NCI-H2029 treated with DMSO at 0.1 percent for 48 hours (cell line): ENCODE measurements at places on chromosomes 6 and 20.
A peak's percentile ranks its signal among the peaks of the same experiment; 100 is the strongest.

DNA sequence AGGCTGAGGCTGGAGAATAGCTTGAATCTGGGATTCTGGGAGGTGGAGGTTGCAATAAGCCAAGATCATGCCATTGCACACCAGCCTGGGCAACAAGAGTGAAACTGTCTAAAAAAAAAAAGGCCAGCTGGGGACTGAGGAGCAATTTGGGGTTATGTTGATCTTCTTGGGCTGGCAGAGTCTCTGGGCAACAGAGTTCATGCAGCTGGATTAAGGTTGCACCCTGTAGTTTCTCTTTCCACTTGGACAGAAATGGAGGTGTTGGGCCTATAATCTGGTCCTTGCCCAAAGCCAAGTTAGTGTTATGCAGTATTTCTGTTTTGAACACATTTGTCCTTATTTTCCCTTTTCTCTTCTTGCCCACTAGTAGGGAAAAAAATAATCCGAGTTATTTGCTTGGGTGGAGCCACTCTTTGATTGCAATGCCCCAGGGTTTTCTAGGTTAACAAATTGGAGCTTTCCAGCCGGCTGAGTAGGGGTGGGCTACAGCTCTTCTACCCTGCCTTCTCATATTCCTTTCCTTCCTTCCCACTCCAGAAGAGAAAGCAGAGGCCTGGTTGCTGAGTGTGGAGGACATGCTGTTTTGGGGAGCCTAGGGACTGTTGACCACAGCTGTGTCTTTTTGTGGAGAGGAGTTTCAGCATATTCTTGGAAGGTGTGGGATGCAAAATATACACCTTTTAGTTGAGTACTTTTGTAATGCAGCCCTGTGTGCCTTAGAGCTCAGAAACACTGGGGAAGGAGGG lies 213.9 kb downstream of the SOX4 start:
- DNase-seq: no peak

GRCh38 chr6:114886670-114887436 lies 544.0 kb upstream of the HS3ST5 start:
- DNase-seq: no peak

DNA sequence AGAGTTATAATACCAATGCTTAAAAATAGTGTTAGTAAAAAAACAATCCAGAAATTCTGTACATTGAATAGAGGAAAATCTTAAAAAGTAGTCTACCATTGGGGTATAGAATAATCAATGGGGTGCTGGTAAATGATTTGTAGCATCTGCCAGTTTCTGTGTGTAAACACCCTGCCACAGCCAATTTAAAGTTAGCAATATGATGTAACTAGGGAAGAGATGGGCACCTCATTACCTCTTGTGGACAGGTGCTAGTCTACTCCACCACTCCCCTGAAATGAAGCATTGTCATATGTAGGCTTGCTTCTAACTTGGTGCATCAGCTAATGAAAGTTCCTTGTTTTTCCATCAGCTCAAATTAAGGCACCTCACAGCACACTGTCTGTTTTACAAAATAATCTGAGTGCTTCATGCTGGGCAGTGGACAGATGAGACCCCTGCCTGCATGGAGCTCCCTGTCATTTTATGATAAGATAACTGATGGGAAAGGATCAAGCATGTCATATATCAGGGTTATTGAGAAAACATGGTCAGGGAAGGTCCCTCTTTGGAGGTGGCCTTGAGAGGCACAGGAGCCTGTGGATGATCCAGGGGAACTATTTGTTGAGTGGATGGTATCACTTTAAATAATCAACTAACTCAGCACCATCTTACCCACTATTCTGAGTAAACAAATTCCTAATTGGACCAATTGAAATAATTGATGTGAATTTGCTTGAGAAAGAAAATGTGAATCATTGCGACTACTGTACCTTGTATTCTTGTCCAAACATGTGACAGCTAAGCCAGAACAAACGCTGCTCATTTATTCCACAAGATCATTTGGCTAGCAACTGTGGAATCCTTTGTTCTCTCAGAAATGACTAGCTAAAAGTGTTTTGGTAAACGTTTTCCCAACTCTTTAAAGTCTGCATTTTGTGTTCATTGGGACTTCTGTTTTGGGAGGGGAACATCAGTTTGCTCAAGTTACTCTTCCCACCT lies 45.9 kb upstream of the CSE1L start:
- DNase-seq: no peak

DNA sequence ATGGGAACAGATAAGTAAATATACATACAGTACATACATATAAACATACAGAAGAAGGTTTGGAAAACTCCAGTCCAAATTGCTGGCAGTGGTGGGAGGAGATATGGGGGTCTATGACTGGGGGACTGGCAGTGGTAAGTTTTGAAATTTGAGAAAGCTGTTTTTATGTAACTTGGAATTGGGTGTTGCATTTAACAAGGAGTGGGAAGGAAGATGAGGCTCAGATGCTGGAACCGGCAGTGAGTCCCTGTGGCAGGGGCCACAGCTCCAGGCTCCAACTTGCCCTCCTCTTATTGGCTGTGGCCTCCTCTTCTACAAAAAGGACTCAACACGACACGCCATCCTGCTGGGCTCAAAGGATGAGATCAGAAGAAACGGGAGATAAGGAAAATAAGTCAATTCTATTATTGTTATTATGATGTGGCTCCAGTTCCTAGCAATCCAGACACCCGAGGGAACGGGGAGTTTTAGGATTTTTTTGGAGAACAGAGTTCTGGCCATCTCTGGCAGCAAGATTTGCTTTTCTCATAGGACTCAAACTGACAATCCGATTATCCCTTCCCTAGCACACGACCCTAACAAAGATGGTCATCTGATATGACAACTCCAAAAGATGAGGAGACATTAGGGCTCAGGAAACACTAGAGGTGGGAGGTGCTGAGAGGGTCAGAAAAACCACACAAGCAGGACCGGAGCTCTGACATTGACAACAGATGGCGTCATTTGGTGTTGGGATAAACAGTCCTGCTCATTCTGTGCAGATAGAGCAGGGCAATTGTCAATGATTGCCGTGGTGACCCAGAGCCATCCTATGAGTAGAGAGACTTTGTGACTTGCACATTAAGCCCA lies 6.0 kb upstream of the TGM2 start:
- DNase-seq: no peak

DNA sequence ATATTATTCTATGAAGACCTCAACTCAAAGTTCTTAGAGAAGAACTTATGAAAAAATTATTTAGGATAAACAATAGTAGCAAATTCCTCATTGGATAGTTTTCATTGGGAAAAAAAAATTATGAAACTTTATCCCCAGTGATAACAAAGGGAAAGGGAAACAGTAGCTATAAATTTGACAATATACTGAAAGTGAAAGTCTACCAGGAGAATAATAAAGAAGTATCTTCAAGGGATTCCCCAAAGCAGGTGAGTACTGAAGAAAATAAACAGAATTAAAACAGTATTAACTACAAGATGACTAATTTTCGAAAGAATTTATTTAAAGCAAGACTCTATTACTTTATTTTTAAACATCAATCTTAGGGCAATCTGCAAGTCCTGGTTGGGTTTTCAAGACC lies 56.4 kb downstream of the REPS1 start:
- no peak for DNase-seq

GRCh38 chr6:125294036-125294435 lies 7.7 kb downstream of the HDDC2 start:
- peak; percentile 64 for DNase-seq

GRCh38 chr6:109762166-109762565 lies 71.1 kb downstream of the FIG4 start:
- no peak for DNase-seq

- DNase-seq: no peak
These were observed 15.4 kb downstream of the SYNJ2 start for GRCh38 chr6:157996918-157997702.
